Endothelial cell (in vitro differentiated cells): ENCODE measurements at places on chromosomes 7 and 10. TPM values are rescaled to one million over a fixed set of nuclear protein-coding genes. Genes with fewer than 3 reads are reported as not detected.

- DNase-seq, result no peak
- no peaks in the 10 kb centered on the region for H3K36me3 ChIP-seq
- no peak overlapping the region for H3K4me3 ChIP-seq
- H3K27me3 ChIP-seq, result no peaks in the 10 kb centered on the region
- H3K27ac ChIP-seq, result no peak overlapping the region
These were observed 438.8 kb upstream of the C7orf33 start for GRCh38 chr7:148151778-148152177.

Gene GRID2IP
- 0.08 TPM for total RNA-seq

DNA sequence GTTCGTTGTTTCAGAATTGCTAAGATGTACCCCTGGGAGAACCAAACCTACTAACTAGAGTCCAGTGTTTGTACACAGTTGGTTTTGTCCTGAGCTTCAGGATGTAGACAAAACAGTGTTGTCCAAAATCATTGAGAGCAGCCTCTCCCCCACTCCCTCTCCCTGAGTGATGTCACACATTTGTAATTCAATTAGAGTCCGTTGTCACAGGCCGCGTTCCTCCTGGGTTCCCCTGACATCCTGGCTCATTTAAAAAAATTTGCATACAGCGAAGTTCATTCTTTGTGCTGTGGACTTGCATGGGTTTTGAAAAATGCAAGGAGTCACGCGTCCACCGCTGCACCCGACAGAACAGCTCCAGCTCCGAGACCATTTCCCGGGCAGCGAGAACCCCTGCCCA lies 10.3 kb downstream of the GRIFIN start:
- H3K4me3 ChIP-seq, result no peak overlapping the region
- H3K4me1 ChIP-seq, result peaks cover 14% of the 10 kb centered on the region

Gene STAMBPL1
- 3.3 TPM for total RNA-seq

Gene PALS2
- total RNA-seq, result 32.0 TPM

GRCh38 chr7:150524018-150524417 lies 9.3 kb downstream of the GIMAP7 start:
- no peak overlapping the region for H3K4me3 ChIP-seq
- H3K4me1 ChIP-seq, result no peaks in the 10 kb centered on the region
- DNase-seq, result no peak
- no peak overlapping the region for H3K27ac ChIP-seq

GRCh38 chr7:27901028-27901760 lies 161.2 kb downstream of the TAX1BP1 start:
- H3K4me1 ChIP-seq, result peaks cover 9% of the 10 kb centered on the region
- DNase-seq, result no peak
- no peak overlapping the region for H3K4me3 ChIP-seq
- no peaks in the 10 kb centered on the region for H3K27me3 ChIP-seq

GRCh38 chr10:86876748-86877147 lies 80.7 kb downstream of the MMRN2 start:
- H3K4me3 ChIP-seq, result no peak overlapping the region
- H3K27ac ChIP-seq, result no peak overlapping the region
- H3K27me3 ChIP-seq, result no peaks in the 10 kb centered on the region
- no peak for DNase-seq
- H3K4me1 ChIP-seq, result peaks cover 10% of the 10 kb centered on the region

DNA sequence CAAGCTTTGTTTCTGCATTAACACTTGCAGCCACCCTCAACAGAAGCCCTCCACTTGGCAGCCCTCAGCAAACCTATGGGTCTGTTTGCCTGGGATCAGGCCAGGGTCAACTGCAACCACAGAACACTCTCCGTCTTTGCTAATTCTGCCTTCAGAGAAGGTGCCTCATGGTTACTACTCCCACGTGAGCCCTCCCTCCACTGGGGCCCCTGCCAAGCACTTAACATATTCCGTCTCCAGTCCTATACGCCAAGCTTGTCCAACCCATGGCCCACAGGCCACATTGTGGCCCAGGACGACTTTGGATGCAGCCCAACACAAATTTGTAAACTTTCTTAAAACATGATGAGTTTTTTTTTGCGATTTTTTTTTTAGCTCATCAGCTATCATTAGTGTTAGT lies 54.7 kb downstream of the HSPA12A start:
- H3K27ac ChIP-seq, result no peak overlapping the region
- DNase-seq, result no peak
- H3K4me3 ChIP-seq, result no peak overlapping the region
- no peaks in the 10 kb centered on the region for H3K36me3 ChIP-seq

DNA sequence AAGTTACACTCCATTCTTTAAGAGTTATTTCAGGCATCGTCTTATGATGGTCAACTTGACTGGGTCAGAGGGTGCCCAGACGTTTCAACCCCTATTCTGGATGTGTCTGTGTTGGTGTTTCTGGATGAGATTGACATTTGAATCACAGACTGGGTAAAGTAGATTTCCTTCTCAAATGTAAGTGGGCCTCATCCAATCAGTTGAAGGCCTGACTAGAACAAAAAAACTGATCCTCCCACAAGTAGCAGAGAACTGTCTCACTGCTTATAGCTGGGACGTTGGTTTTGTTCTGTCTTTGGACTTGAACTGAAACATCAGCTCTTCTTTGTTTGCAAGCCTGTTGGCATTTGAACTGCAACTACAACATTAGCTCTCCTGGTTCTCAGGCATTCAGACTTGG lies 76.3 kb upstream of the LYZL1 start:
- H3K27me3 ChIP-seq, result no peaks in the 10 kb centered on the region
- no peaks in the 10 kb centered on the region for H3K4me1 ChIP-seq
- H3K27ac ChIP-seq, result no peak overlapping the region
